GM03348 (cell line): ENCODE measurements at places on chromosomes 1 and 21.
A peak's percentile ranks its signal among the peaks of the same experiment; 100 is the strongest.

GRCh38 chr21:41012425-41012824 is 155.5 kb upstream of the BACE2 start:
- no peak for DNase-seq

GRCh38 chr1:115192200-115192767 is 103.0 kb upstream of the TSPAN2 start:
- DNase-seq, result no peak

DNA sequence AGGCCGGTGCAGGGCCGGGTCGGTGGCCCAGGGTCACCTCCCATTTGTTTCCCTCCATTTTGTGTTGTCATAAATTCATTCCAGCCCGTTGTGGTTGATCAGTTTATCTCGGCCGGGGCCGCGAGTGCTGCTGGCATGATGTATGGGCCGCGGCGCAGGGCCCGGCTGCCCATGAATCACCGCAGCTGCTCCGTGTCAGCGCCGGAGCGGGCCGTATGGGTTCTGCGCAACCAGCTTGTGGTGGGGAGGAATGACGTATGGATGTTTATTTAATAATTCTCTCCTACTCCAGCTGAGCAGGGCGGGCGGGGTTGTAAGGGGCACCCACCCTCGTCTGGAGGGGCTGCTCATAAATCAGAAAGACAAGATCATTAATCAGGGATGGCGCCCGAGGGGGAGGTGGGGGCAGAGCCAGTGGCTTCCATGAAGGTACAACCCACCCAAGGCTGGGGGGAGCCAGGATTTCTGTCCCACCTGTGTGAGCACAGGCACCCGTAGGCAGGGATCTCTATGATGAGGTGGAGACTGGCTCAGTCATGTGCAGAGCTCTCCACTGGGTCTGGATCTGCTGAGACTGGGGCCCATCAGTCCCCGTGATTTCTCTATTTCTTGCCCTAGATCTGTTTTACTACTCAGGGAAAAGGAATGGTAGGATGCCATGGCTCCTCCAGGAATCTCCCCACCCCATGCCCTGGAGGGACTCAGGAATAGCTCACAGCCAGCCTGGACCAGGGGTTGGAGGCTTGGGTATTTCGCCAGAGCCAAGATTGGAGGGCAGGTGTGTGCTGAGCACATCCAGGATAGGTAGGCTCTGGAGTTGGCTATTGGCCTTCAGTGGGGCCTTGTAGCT is 27.8 kb downstream of the TMEM53 start:
- peak; percentile 76 for DNase-seq

GRCh38 chr1:16236511-16237342 is at the start of gene CPLANE2:
Gene CPLANE2, minus strand, starts transcription at chr1:16237183. Its CDS starts 441 bp downstream, at chr1:16236742.
- DNase-seq, result peak; percentile 97

- peak; percentile 93 for DNase-seq
Observed at GRCh38 chr1:246689409-246690008, 34.7 kb upstream of the SCCPDH start.

GRCh38 chr1:30912224-30912623 is 3.7 kb upstream of the SDC3 start:
- no peak for DNase-seq

GRCh38 chr1:172751683-172752082 is 92.8 kb downstream of the FASLG start:
- no peak for DNase-seq

- DNase-seq, result no peak
Observed at GRCh38 chr1:27632387-27633297, 2.3 kb downstream of the FGR start.

- DNase-seq, result peak; percentile 88
Observed at GRCh38 chr1:23528250-23528978, 2.6 kb downstream of the E2F2 start.

DNA sequence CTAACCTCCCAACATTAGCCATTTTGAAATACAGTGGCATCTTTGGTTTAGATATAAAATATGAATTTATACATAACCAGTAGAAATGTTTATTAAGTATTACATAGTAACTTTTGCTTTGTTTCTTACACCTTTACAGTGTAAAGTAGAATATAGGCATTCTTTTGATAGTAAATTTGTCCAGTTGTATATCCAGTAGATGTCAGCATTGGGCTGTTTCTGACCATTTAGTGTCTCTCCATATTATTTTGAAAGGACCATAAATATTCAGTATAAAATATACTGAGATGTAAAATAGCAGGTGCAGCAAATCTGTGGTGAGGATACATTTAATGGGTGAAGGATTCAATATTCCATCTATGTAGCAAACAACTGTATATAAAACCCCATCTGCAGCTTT is 115.8 kb upstream of the ZRANB2 start:
- DNase-seq, result peak; percentile 52

DNA sequence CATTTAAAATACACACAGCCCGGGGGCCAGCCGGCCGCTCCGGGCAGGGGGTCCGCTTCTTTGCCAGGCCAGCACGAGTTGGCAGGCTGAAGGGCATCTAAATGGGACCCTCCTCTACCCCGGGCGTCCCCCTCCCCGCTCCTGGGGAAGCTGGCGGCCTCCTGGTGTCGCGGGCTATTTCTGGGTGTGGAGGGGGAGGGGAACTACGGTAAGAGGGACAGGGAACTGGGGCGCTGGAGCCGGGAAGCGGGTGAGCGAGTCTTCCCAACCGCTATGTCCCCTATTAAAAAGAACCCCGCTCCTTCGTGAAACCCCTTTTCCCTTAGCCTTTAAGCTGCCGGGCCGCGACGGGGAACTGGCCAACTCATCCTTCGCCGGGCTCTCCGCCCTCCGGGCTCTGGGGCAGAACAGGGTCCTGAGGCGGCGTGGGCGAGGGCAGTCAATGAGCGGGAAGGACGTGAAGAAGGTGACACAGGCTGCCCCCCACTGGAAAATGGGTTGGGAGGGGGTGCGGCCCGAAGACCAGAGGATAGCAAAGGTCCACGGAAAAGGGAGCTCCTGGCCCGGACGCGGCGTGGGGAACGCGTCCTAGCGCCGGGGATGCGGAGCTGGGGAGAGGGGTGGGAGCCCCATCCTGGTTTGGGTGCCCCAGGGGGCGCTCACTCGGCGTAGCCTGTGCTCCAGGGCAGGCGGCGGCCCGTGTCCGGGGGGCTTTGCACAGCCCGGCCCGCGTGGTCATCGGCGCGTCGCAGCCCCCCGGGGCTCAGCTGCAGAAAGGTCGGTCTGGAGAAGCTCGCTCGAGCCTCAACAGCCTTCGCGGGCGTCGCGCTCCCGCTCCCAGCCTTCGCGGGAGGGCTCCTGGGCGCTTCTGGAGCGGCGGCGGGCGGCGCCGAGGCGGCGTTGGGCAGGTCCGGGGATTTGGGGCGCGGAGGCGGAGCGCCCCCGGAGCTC is 544 bp downstream of the PPM1J start:
- DNase-seq, result no peak

DNA sequence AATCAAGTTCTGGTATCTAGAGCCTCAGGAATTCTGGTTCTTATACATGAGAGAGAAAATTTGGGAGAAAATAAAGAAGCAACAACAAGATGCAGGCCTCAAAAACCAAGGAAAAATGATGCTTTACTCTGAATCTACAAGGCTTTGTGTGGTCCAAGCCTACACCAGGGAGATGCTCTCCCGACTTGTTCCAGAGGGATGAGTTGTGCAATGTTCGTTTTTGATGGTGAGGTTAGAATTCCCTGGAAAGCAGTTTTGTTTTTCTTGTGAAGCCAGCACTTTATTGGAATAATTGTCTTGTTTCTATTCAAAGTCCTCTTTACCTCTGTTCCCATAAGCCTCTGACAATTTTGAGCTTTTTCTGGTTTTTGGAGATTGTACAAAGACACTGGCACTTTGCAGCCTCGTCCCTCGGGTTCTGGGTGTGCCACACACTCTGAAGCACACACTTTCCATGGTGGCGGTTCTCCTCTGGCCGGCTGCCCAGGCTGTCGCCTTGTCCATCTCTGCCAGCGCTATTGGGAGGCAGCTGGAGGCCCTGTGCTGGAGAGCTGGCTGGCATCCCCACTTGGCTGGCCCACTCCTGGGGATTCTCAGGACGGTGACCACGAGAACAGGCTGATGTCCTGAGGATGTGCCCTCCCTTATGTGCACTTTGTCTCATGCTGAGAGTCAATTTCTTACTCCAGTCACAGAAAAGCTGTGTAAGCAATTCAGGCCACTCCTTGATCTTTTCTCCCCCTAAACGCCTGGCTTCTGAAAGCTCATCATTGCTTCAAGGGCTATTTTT is 70.2 kb downstream of the EDEM3 start:
- DNase-seq, result peak; percentile 23

DNA sequence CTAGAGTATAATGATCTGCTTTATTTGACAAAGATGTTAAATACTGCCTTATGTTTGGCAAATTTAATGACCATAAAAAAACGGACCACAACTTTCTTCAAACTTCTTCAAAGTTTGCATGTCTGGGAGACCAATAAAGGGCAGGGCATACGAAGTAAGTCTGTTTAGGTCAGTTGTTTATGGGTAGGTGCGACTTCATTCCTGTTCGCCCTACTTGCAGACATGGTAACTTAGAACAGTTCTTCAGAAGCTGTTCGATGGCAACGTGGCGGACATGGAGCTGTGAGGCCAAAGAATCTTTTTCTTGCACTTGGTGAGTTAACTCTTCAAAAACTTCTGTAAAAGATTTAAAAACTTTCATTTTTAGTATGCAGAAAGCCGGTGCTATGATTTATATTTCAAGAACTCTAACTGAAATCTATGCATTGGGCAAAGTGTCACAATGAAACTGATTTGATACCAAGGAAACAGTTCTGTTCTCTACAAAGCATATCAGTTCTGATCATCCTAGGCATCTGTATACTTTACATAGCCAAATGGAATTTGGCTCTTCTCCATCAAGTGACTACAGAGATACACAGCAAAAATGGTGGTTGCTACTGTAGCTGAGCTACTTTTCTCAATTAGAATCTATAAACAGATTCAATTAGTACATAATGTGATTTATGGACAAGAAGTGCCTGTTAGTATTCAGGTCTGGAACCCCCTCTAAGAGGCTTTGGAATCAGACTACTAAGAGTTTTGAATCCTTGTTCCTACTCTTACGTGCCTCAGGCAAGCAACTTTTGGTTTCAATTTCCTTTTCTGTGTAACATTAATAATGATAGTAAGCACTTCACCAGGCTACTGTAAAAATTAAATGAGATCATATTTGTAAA is 25.7 kb downstream of the C21orf91 start:
- peak; percentile 36 for DNase-seq

GRCh38 chr1:53891678-53892077 is 2.1 kb upstream of the YIPF1 start:
- no peak for DNase-seq

DNA sequence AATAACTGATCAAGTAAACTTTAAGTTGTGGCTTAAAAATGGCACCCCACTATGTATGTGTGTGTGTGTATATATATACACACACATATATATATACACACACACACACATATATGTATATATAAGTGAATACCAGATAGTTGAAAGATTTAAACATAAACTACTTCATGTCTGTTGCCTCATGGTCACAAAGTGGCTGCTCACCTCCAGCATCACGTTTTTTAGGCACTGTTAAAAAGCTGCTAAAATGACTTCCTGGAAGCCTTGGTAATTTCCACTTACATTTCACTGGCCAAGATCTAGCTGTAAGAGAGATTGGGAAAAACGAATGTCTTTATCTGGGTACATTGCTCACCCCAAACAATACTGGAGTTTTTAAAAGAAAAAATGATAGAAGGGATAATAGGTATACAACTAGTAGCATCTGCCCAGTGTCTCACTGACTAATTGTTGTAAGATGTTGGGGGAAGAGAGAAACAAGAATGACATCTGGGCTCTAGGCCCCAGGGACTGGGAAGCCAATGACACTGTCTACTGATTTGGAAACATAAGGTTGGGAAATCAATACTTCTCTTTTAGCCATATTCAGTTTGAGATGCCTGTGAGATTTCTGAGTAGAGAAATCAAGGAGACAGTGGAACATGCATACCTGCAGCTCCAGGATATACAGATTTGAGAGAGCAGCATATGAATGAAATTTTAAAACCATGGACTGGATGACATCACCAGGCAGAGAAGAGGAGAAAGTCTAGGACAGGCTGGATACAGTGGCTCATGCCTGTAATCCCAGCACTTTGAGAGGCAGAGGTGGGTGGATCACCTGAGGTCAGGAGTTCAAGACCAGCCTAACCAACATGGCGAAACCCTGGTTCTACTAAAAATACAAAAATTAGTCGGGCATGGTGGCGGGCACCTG is 42.8 kb downstream of the CLDN14 start:
- DNase-seq, result no peak

DNA sequence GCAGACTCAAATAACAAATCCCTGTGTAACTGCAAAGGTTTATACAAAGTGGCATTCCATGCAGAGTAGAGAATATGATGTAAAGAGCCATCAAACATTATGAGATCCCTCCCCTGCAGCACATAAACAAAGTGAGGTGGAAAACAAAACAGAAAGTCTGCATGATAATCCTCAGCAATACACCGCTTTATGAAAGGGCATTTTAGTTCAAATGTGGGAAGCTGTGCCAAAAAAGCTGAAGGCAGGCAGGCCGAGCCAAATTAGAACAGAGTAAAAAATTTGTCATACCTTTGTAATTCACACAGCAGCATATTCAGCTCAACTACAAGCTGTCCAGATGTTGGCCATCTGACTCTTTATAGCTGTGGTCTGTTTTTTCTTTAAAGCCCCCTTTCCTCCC is 113.5 kb downstream of the LHX9 start:
- peak; percentile 21 for DNase-seq

DNA sequence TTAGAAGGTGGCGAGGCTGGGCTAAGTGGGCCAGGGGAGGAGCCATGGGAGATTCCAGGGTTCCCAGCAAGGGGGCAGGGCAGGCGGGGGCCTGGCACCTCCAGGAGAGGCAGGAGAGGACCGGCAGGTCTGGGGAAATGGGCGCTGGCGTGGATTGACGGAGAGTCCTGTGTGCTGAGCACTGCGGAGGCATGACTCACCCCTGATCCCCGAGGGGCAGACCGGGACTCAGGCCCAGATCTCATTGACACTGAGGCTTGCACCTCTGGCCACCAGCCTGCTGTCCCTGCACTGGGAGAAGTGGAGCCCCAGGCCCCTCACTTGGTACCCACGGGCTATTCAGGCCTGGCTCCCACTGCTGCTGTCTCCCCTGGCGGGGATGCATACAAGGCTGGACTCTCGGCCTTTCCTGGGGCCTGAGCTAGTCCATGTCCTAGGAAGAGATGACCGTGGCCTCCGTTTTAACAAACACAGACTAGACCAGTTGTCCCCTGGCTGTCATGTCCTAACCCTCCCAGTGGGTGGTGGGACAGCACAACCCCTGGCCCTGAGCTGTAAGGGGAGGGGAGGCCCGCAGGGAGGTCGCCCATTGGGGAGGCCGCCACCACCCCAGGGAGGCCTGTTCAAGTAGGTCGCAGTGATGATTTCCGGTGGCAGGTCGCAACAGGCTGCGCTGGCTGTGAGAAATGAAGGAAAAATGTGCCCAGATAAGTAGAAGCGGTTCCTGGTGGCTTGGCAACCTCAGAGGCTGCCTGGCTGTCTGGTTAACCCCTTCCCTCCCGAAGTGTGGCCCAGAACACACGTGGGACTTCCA is 39.7 kb downstream of the RIPK4 start:
- peak; percentile 88 for DNase-seq

- no peak for DNase-seq
Observed at GRCh38 chr1:1771096-1771495, 7.2 kb downstream of the NADK start.

GRCh38 chr1:210695026-210695425 is 366.3 kb downstream of the HHAT start:
- no peak for DNase-seq
